ENCODE measurements at places on chromosomes 1 and 21.

DNA sequence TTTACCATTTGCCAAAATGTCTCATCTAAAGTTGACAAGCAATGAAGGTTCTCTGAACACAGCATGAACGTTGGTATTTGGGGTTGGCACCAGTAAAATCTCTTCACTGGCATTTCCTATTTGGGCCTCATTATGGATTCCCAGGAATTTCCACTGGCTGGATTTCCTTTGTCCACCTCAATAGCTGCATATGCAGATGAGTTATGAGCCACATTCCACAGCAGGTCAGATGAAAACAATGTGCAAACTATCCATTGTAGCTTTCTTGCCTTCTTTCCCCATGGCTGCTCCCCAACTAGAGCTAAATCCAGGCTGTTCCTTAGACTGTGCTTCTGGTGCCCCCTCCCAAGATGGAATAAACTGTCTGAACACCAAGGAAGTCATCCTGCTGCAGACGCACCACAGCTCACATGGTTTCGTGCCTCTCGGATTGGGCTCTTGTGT, 168.1 kb upstream of the FGGY start:
- DNase-seq, result no peak

GRCh38 chr1:63322944-63323864, 837 bp downstream of the FOXD3 start:
- peak; percentile 41 for DNase-seq

- DNase-seq, result no peak
These were observed 10.5 kb downstream of the BRINP2 start for GRCh38 chr1:177181280-177181630.

GRCh38 chr1:235342039-235342438, 13.7 kb downstream of the GGPS1 start:
- DNase-seq, result no peak

GRCh38 chr1:90339811-90340210, 344.9 kb downstream of the ZNF326 start:
- no peak for DNase-seq

GRCh38 chr1:18924221-18924691, 21.9 kb upstream of the ALDH4A1 start:
- no peak for DNase-seq

DNA sequence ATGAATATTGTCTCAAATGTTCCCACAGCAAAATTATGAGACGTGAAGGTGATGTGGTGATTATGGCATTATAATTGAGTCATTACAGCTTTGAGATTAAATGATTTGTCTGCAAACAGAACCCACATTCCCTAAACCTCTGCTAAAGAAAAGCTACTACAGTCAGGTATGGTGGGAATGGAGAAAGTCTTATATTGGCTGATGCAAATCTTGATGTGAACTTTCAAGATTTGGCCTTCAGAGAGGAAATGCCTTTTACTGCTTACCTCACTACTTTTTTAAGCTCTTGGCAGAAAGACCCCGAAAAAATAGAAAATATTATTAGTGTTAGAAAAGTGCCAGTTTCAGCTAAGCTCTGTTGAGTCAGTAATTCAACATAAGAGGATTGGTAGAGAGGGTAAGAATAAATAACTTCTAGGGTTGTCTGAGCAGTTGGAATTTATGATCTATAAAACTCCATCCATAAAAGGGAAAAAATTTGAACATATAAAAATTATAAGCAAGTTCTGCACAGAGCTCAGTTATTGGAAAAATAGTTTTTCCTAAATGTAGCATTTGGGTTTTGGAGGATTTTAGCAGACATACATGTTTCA, 47.8 kb upstream of the RGS5 start:
- DNase-seq, result no peak

- DNase-seq, result no peak
These were observed 23.3 kb downstream of the SLC2A1 start for GRCh38 chr1:42935313-42935895.

DNA sequence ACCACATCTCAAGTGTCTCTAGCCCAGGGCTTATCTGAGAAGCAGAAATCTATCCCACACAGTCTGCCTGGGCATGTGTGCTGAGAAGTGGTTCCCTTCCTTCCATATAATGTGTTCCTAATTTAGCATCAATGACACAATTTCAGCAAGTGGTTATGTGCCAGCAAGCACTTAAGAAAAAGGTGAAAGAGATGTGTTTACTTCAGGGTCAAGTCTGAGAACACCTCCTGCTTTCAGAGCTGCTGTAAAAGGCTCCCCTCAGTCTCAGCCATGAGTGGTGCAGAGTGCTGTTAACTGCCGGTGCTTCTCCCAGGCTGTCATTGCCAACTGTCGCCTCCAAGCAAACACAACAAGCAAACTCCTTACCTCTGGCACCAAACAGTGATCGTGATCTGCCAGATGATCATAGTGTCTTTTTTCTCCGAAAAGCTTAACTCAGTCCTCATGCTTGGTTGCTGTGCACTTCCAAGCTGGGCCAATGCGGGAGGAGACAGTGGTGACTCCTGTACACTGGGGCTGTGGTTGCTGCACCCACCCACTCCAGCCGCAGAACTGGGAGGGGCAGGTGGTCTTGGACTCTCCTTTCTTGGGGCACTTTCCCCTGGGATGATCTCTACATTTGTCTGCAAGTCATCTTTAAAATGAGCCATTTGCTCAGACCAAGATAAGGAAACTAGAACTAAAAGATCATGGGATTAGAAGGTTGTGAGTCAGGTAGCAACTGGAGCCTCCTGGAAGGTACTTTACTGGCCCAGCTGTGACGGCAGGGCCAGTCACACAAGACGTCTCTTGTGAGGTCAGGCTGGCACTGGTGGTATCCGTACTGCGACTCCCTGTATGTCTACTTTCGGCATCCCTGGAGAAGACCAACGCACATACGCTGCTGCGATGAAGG, 32.4 kb downstream of the ATP1A1 start:
- no peak for DNase-seq

GRCh38 chr21:45384656-45385548, 20.1 kb upstream of the COL18A1 start:
- DNase-seq, result no peak

DNA sequence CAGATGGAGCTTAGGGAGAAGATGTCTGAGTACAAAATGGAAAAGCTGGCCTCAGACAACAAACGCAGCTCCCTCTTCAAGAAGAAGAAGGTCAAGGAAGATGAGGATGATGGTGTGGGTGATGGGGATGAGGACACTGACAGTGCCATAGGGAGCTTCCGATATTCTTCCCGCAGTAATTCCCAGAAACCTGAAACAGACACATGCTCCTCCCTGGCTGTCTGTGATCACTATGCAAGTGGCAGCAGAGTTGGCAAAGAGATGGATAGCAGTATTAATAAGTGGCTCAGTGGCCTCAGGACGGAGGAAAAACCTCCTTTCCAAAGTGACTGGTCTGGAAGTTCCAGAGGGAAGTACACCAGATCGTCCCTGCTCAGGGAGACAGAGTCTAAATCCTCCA, 33.8 kb downstream of the STYXL2 start:
- DNase-seq, result no peak

GRCh38 chr1:28328228-28328648, 602 bp upstream of the MED18 start:
- DNase-seq, result no peak

GRCh38 chr1:110055493-110056284, 14.8 kb downstream of the ALX3 start:
- DNase-seq, result no peak

DNA sequence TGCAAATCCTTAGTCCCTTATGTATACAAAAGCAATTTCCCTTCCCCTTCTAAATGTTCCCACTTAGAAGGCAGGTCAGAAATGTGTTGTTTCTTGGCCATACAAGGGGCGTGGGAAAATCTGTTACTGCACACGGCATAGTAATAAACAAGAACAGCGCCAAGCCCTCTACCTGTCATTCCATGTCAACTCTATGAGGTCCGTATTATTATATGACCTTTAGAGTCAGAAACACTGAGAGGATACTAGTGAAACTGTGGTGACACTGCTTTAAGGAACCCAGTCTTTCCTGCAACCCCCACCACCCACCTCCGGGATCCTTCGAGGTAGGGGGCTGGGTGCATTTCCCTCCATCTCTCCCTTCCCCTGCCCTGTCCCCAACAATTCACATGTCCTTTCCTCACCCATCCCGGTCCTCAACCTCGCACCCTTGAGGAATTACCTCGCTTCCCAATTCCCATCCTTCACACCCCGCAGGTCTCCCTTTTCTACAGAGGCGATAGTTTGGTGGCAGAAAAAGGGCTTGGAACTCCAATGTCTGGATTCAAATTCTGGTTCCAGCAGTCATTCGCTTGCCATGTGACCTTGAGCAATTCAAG, 647 bp downstream of the SDHB start:
- no peak for DNase-seq

DNA sequence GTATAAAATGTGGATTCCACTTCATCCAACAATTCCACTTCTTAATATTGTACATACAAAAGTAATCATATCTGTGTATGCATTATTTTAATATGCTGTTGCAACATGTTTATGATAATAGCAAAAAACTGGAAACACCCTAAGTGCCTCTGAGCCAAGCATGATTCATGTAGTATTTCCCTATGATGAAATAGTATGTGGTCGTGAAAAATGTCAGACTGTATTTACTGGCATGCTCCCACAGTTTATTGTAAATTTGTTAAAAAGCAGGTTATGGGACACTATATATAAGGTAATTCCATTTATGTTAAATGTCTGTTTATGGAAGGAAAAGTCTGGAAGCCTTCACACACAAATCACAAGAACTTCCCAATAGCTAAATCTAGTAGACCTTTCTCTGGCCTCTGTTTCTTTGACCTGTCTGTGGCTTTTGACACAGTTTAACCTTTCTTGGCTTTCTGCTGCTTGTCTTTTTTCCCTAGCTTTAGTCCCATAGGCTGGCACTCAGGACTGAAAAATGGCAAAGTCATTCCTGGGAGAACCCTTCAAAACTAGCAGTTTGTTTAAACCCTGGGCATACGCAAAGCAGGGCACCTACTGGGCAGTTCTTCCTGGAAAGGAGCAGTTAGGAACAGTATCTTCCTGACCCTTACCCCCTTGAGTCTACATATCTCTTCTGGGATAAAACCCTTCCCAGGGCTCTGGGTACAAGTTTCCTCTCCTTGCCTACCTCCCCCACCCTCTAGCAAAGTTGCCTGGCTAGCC, 65.4 kb upstream of the ARTN start:
- no peak for DNase-seq

DNA sequence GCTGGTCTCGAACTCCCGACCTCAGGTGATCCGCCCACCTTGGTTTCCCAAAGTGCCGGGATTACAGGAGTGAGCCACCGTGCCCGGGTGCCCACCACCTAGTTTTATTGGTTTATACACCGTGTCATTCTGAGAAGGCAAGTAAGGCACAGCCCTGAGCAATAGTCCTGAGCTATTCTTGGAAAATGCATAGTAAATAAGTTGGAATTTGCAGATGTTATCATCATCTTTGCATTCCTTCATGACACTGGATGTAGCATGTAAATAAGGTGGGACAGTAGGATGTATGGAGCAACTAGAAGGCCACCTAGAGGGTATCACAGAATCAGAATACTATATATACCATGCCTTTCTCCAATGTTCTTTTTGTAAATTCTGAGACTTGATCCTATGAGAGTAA, 11.0 kb downstream of the TOR1AIP2 start:
- DNase-seq, result no peak

GRCh38 chr1:91503332-91503900, 2.8 kb downstream of the CDC7 start:
- no peak for DNase-seq

GRCh38 chr1:5945445-5945844, 46.8 kb downstream of the NPHP4 start:
- DNase-seq, result no peak

GRCh38 chr1:117416546-117417125, 49.4 kb downstream of the MAN1A2 start:
- DNase-seq, result no peak

DNA sequence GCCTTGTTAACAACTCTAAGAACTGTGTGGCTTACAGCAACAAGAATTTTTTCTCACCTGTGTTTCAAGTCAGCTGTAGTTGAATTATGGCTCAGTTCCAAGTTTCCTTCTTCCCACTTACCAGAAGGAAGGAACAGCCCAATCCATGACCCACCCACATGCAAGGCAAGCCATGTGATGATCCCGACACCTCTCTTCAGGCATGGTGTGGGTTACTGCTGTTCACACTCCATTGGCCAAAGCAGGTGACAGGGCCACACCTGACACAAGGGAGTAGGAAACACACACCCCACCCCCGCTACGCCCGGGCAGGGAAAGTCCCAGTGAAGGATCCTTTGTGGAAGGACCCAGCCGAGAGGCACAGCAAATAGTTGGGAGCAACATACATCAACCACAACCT, 36.3 kb downstream of the KCNJ15 start:
- DNase-seq, result no peak

- no peak for DNase-seq
These were observed 52.7 kb downstream of the SCCPDH start for GRCh38 chr1:246776923-246777322.

DNA sequence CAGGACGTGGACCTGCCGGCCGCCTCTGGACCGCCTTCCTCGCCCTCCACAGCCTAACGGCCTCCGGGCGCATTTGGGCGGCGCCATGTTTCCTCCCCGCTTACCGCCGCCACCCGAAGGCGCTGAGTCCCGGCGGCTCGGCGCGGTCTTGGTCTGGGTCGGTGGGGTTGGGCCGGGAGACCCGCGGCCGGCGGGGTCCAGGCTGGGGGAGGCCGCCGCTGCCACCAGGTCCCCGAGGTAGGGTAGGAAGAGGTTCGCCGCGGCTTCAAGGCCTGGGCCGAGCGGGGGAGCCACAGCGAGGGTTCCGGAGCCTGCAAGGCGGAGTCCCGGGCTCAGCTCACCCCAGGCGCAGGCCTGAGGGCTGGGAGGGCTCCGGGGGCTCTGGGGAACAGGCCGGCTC, 5.5 kb downstream of the OR2C3 start:
- no peak for DNase-seq

GRCh38 chr21:26818906-26819305, 26.3 kb downstream of the ADAMTS1 start:
- DNase-seq, result no peak

DNA sequence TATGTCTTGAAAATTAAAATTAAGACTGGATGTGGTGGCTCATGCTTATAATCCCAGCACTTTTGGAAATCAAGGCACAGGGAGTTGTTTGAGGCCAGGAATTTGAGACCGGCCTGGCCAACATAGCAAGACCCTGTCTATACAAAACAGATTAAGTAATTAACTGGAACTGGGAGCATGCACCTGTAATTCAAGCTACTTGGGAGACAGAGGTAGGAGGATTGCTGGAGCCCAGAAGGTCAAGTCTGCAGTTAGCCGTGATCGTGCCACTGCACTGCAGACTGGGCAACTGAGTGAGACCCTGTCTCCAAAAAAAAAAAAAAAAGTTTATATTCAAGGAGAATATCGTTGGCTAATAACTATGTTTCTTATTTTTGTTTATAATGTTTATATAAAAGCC, 139.2 kb downstream of the USP25 start:
- no peak for DNase-seq
